Stimulated activated CD4-positive, alpha-beta T cell treated with anti-CD3 and anti-CD28 coated beads, Interleukin-12 subunit alpha, Interleukin-12 subunit beta, amount 100 ng/mL, for 24 hours (primary cell): ENCODE measurements at places on chromosomes 5 and 9.

GRCh38 chr9:130398487-130399240 lies 46.1 kb upstream of the ASS1 start:
- DNase-seq: no peak

- peak; percentile 58 for DNase-seq
Observed at GRCh38 chr5:132019857-132020555, 8.5 kb upstream of the ACSL6 start.

GRCh38 chr9:111179577-111179976 lies 141.3 kb upstream of the LPAR1 start:
- no peak for DNase-seq

DNA sequence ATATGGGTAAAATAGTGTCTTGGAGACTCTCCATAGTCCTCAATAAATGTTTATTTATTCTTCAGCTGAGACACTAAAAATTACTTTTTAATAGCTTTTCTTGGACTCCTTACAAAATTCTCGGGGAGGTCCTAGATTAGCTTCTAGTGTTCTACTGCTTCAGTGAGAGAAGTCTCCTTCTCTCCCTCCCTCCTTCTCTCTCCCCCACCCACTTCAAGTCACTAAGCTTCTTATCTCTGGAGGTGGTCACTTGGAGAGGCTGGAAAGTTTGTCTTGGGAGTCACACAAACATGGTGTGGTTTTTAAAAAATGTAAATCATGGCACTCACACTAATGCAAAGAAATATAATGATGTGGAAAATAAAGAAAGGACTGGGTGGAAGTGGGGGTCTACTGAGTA lies 64.1 kb downstream of the SEMA6A start:
- no peak for DNase-seq

GRCh38 chr9:22790329-22790728 lies 343.7 kb downstream of the DMRTA1 start:
- DNase-seq: no peak

- DNase-seq: peak; percentile 8
Observed at GRCh38 chr5:40223884-40224402, 455.8 kb upstream of the PTGER4 start.

GRCh38 chr5:157608972-157609565 lies 33.5 kb upstream of the ADAM19 start:
- DNase-seq: no peak

DNA sequence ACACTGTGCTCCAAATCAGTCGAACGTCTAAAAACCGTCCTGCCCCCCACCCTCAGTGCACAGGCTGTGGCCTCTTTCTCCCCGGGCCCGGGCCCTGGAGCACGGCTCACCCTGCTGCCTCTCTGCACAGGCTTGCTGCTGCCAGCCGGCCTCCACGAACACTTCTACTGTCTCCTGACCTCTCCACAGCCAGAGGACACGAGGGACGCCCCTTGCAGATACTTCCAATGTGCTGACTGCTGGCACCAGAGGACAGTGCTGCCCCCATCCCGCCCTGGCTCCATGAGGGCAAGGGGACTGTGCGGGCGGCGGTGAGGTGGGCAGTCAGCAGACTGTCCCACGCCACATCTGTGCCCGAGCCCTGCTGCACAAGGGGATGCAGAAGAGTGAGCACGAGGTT lies 174.8 kb downstream of the COL23A1 start:
- DNase-seq: no peak

GRCh38 chr9:133027134-133027533 lies 3.7 kb upstream of the GTF3C5 start:
- DNase-seq: no peak

GRCh38 chr5:150114102-150114641 lies 27.8 kb upstream of the CSF1R start:
- no peak for DNase-seq

DNA sequence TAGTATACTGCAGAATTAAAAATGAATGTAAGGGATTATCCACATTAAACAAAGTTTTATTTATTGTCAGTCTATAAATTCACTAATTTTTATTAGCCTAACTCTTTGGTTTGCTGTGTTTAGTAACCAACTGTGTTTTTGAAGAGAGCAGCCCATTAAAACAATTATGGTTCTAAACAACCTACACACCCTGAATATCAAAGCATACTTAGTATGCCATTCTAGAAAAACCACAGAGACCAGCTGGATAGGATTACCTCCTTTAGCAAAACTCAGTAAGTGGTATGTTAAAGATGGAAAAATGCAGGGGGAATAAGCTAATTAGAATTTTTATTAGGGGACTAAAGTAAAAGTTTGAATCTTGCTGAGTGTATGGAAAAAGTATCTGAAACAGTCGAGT lies 1981.7 kb upstream of the NUDT12 start:
- DNase-seq: no peak

DNA sequence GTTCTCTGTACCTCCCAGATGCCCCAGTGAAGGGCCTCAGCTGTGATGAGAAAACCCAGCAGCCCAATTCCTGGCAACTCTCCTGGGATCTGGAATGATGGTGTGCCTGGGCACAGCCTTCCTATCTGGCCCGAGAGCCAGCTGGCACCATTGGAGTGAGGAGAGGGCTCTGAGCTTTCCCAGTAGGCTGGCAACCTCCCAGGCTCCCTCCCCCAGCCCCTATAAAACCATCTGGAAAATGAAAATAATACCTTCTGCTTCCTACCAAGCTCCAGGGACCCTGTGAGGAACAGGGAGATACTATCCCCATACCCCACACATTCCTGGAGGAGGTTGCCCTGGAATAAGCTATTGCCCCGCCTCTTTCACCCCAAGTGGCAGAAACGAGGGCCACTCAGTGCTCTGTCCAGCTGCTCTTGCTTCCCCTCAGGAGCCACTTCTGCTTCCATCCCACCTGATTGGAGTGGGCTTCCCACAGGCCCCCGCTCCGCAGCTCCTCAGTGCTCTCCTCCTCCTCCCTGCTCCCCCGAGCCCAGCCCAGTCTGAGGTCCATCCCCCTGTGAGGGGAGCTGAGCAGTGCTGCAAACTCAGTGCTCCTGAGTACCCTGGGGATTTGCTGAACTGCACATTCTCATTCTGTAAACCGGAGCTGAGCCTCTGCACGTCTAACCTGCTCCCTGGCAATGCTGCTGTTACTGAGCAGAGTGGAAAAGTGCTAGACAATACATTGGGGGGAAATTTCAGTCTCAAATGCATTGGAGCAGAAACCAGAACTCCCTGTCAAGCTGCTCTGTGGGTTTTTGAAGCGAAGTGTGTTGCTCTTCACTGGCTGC lies 74.7 kb downstream of the THBS4 start:
- DNase-seq: no peak
